T-helper 2 cell (primary cell): ENCODE measurements at places on chromosomes 11 and 22.

DNA sequence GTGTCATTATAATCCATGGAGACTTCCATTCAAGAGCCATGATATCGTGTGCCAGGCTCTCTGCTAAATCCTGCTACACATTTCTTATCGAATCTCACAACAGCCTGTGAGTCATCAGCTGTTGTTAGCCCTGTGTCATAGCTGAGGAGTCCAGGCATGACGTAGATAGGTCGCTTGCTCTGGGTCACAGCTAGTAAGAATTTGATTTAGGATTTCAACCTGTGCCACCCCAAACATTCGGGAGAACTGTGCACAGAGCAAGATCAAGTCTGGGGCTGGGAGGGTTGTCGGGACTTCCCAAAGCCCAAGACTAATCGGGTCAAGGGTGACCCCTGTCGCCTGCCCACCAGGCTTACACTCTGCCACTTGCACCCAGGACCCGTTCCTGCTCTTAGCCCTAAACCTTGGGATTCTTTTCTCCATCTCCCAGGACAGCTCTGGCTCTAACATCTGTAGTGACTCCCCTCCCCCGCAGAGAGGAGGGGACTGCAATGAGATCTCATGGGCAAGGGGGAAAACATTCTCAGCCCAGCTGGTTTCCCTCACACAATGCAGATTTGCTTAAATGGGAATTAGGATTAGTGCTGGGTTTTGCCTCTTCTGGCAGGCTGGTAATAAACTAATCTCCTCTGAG is 34.3 kb downstream of the TSPAN18 start:
- DNase-seq: no peak

- DNase-seq: no peak
Observed at GRCh38 chr11:116688202-116688540, 84.6 kb downstream of the BUD13 start.

DNA sequence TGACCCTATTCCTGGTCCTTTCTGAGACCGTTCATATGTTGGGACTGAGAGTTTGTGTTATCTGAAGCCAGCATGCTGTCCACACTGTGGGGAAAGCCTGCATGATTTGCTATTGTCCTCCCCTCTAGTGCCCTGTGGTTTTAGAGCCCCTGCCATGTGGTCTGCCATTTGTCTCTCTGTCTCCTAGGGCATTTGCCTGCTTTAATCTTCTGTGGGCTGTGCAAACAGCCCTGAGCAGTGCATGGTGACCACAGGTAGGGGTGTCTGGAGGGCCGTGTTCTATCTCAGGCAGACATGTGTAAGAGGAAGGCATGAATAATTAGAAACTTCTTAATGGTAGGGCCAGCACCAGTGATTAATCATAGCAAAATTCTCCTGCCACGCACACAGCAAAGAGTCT is 23.0 kb downstream of the AMPD3 start:
- DNase-seq: no peak

DNA sequence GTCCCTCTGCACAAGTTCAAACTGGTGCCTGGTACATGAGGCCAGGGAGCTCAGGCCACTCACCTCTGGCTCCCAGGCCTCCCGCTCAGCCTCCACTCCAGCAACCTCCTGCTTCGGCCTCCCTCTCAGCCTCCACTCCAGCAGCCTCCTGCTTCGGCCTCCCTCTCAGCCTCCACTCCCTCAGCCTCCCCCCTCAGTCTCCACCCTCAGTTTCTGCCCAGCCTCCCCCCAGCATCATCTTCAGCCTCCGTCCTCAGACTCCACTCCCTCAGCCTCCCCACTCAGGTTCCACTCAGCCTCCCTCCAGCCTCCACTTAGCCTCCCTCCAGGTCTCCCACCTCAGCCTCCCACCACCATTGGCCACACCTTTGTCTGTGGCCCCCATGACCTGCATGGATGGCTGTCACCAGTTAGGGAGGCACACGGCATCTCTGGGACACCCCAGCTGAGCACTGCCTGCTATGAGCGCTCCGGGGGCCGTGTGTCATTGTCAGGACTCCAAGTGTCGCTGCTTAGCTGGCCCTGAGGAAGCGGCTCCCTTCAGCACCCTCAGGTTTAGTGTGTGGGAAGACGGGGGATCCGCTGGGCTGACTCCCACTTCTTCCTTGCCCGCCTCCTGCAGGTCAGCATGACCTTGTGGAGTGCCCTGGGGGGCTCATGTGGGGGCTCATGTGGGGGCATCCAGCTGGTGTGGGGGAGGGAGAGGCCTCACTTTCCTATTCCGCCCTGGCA is 39.0 kb downstream of the GRAMD4 start:
- no peak for DNase-seq

GRCh38 chr11:120146413-120147093 is 8.6 kb upstream of the TRIM29 start:
- DNase-seq: no peak

GRCh38 chr11:70076461-70076931 is 1.6 kb upstream of the ANO1 start:
- DNase-seq: no peak
